Stimulated activated naive CD4-positive, alpha-beta T cell treated with Interleukin-2 at 50 U/mL for 16 hours (primary cell): ENCODE measurements at places on chromosomes 6 and 20.

DNA sequence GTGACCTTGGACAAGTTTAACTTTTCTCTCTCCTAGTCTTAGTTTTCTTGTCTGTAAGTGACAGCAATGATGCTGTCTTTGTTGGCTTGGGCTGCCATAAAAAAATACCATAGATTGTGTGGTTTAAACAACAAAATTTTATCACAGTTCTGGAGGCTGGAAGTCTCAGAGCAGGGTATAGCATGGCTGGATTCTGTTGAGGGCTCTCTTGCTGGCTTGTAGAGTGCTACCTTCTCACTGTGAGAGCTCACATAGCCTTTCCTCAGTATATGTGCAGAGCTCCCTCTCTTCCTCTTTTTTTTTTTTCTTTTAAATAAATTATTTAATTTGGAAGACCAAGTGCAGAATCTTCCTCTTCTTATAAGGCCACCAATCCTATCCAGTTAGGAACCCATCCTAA lies 26.3 kb downstream of the HFE start:
- DNase-seq: no peak

- DNase-seq: no peak
These were observed 306.2 kb downstream of the SYNE1 start for GRCh38 chr6:152330961-152331360.

- DNase-seq: no peak
These were observed 61.3 kb upstream of the FERMT1 start for GRCh38 chr20:6184086-6184485.

GRCh38 chr6:42710316-42710715 lies 12.1 kb downstream of the PRPH2 start:
- DNase-seq: no peak

GRCh38 chr6:132257561-132257960 lies 143.7 kb downstream of the MOXD1 start:
- DNase-seq: no peak
